ENCODE measurements at places on chromosomes 16 and 17. TPM values are rescaled to one million over a fixed set of nuclear protein-coding genes. Genes with fewer than 3 reads are reported as not detected.

CCL7 gene
- not detected for total RNA-seq

KCNJ18 gene
- not detected for total RNA-seq

KCNH4 gene
- 0.53 TPM for total RNA-seq

- no peak for DNase-seq
- H3K4me1 ChIP-seq, result peaks cover 70% of the 10 kb centered on the region
- H3K4me3 ChIP-seq, result peak overlapping the region; percentile 35
- peak overlapping the region; percentile 97 for H3K27ac ChIP-seq
- H3K36me3 ChIP-seq, result peaks cover 73% of the 10 kb centered on the region
- H3K27me3 ChIP-seq, result no peaks in the 10 kb centered on the region
Measured at GRCh38 chr16:15636392-15636873, 6.5 kb downstream of the MARF1 start.

GRCh38 chr17:59800530-59800942 lies 92.2 kb downstream of the TUBD1 start:
- H3K27ac ChIP-seq, result no peak overlapping the region
- DNase-seq, result peak; percentile 34
- peaks cover 13% of the 10 kb centered on the region for H3K36me3 ChIP-seq

GRCh38 chr17:47813512-47814031 lies 8.0 kb downstream of the OSBPL7 start:
- H3K27me3 ChIP-seq, result no peaks in the 10 kb centered on the region
- H3K27ac ChIP-seq, result no peak overlapping the region
- peaks cover 8% of the 10 kb centered on the region for H3K4me1 ChIP-seq
- H3K4me3 ChIP-seq, result no peak overlapping the region

- no peak for DNase-seq
- H3K27me3 ChIP-seq, result no peaks in the 10 kb centered on the region
- no peak overlapping the region for H3K4me3 ChIP-seq
- H3K27ac ChIP-seq, result no peak overlapping the region
- H3K36me3 ChIP-seq, result no peaks in the 10 kb centered on the region
Measured at GRCh38 chr16:72247821-72248253, 75.9 kb upstream of the PMFBP1 start.

- no peak for DNase-seq
- no peaks in the 10 kb centered on the region for H3K36me3 ChIP-seq
- H3K4me3 ChIP-seq, result no peak overlapping the region
Measured at GRCh38 chr17:48530208-48530886, 464 bp downstream of the HOXB1 start.

DNA sequence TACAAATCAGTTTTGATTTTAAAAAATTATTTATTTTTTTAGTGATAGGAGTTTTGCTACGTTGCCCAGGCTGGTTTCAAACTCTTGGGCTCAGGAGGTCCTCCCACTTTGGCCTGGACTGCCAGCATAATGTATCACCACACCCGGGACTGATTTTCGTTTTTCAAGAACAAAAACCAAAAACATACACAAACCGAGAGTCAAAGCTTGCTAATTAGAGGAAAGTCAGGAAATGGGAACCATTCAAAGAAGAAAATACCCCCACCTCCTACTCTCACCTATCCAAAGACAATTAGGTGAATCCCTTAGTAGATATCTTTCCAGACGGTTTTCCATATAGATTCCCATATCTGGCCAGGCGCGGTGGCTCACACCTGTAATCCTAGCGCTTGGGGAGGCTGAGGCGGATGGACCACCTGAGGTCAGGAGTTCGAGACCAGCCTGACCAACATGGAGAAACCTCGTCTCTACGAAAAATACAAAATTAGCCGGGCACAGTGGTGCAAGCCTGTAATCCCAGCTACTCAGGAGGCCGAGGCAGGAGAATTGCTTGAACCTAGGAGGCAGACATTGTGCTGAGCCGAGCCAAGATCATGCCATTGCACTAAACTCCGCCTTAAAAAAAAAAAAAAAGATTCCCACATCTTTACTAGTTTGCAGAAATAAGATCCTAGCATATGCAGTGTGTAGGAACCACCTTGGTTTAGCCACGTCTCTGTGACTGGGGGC lies 883 bp upstream of the SPN start:
- no peak for DNase-seq
- H3K36me3 ChIP-seq, result peaks cover 37% of the 10 kb centered on the region
- H3K4me3 ChIP-seq, result peak overlapping the region; percentile 99
- H3K27ac ChIP-seq, result peak overlapping the region; percentile 97
- no peaks in the 10 kb centered on the region for H3K27me3 ChIP-seq

DNA sequence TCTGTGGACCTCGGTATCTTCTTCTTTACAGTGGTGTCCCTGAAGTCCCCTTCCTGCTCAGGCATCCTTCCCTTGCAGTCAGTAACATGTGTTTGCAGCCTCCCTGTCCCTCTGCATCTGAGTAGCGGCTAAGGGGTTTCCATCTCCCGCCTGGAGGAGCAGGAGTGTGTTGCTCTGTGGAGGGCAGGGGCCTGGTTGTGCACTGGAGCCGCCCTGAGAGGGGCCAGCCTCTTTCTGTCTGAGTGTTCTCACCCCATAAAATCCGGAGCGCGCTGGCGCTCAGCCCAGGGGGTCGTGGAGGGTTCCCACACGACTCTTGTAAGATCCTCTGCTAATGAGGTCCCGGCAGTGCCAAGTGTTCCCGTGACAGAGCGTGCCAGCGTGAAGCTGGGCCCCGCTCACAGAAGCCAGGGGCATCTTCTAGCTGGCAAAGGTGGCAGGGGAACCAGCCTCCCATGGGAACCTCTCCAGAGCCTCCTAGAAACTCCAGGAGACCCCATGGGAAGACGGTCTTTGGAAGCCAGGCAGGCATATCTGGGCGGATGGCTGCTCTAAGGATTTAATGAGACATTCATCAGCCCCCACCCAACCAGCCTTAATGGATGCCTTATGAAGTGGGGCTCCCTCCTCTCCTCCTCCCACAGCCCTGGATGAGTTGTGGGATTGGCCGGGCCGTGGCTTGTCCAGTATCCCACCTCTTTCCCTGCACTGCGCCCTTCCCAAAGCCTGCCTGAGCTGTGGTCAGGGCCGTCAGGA lies 91.4 kb upstream of the GSE1 start:
- DNase-seq, result no peak
- no peaks in the 10 kb centered on the region for H3K27me3 ChIP-seq
- no peaks in the 10 kb centered on the region for H3K4me1 ChIP-seq
- no peaks in the 10 kb centered on the region for H3K36me3 ChIP-seq
- H3K27ac ChIP-seq, result no peak overlapping the region

DNA sequence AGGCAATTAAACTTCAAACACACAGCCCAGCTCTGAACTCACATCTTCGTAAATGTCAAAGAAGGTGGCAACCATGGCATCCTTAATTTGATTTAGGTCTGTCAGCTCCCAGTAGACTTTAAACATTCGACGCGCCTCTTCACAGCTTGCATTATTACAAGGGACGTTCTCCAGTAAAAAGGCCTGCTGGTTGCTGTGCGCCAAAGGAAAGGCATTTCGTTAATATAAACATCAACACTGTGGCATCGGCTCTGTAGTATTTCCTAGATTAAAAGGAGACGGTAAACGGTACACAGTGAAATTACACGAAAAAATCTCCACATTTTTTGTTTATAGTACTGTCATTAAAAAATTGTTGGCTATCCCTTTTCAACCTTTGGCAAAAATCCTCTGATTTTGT lies 116.8 kb upstream of the NETO2 start:
- H3K4me1 ChIP-seq, result no peaks in the 10 kb centered on the region
- H3K27ac ChIP-seq, result no peak overlapping the region
- H3K27me3 ChIP-seq, result no peaks in the 10 kb centered on the region
- H3K36me3 ChIP-seq, result peaks cover 29% of the 10 kb centered on the region
- no peak overlapping the region for H3K4me3 ChIP-seq
